ENCODE measurements at places on chromosomes 2 and 18. TPM values are rescaled to one million over a fixed set of nuclear protein-coding genes. Genes with fewer than 3 reads are reported as not detected.
A peak's percentile ranks its signal among the peaks of the same experiment; 100 is the strongest.

GRCh38 chr2:230205034-230205433 lies 14.8 kb downstream of the SP110 start:
- no peak for DNase-seq

- no peak for DNase-seq
These were observed 18.7 kb downstream of the TPO start for GRCh38 chr2:1431886-1432400.

- no peak for DNase-seq
These were observed 11.1 kb downstream of the CHRNA1 start for GRCh38 chr2:174753038-174753633.

GRCh38 chr2:74675090-74675489 lies 21.0 kb downstream of the SEMA4F start:
- DNase-seq: no peak

GRCh38 chr2:236541008-236541562 lies 28.5 kb upstream of the ACKR3 start:
- no peak for DNase-seq

GRCh38 chr2:40087434-40087833 lies 308.4 kb upstream of the THUMPD2 start:
- no peak for DNase-seq

- no peak for DNase-seq
These were observed 196.1 kb downstream of the MCFD2 start for GRCh38 chr2:46719487-46719886.

DNA sequence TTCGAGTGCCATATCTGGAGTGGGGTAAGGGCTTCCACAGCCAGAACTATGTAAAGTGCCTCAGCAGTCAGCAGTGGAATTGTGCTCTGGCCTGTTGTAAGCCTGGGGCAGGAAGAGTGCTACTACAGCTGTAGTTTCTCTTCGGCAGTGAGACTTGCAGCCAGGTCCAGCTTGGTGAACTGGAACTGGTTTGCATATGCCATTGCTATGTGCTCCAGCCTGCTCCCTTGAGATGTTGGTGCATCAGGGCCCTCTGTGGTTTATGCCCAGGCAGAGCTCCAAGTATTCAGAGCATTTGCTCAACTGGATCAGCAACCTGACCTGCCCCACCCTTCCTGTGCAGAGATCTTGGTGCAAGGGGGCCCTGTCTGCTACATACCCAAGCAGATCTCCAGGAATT lies 47.8 kb downstream of the ZNF804A start:
- DNase-seq: no peak

GRCh38 chr2:109210431-109211200 lies 81.6 kb downstream of the SH3RF3 start:
- no peak for DNase-seq

- no peak for DNase-seq
These were observed 55.1 kb downstream of the CDH19 start for GRCh38 chr18:66548747-66549146.

GRCh38 chr18:54503131-54503894 lies 87.7 kb upstream of the DYNAP start:
- no peak for DNase-seq

- DNase-seq: no peak
These were observed 295.6 kb downstream of the TNS1 start for GRCh38 chr2:217707131-217707611.

- DNase-seq: peak; percentile 66
These were observed 507 bp downstream of the PKP4 start for GRCh38 chr2:158457092-158457825.

GRCh38 chr2:86790676-86791572 lies at the start of gene CD8A:
CD8A (minus strand) TSS chr2:86790913; CDS start chr2:86790825, 88 bp downstream.
- peak; percentile 32 for DNase-seq

GRCh38 chr2:103287746-103288145 lies 525.9 kb downstream of the TMEM182 start:
- DNase-seq: no peak

- no peak for DNase-seq
These were observed 28.0 kb downstream of the PLA2R1 start for GRCh38 chr2:160034396-160034795.

GRCh38 chr18:3035635-3036034 lies 22.7 kb upstream of the LPIN2 start:
- no peak for DNase-seq

- DNase-seq: no peak
These were observed 310.8 kb downstream of the EIPR1 start for GRCh38 chr2:3066831-3067230.

DNA sequence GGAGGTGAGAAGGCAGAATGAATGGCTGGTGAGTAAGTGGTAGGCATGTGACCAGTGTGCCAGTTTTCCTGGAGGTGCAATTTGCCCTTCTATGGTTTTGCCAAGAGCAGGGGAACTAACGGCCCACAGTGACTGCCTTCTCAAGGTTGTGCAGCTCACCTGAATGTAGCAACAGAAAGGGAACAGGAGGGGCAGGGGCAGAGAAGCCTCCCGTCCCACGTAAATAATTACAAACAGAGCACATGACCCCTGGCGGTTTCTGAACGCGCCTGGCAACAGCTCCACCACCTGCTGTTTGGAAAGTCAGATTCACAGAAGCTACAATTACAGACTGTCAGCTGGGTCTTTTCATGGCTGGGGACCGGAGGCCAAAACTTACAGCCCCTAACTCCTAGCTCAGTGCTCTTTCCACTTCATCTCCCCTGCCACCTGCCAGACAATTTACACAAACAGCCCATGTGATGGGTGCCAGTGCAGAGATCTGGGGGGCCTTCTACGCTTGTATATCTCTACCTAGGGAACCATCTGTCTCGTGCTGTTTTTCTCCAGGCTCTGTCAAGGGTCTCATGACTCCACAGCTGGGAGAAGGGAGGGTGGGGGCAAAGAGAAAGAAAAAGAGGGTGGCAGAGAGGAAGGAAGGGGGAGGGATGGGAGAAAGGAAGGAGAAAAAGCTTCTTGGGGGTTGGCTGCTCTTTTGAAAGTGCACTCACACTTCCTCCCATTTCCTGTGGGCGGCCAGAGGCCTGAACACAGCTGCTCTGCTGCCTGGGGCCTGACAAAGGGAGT lies 69.6 kb downstream of the POLR1A start:
- peak; percentile 73 for DNase-seq

DNA sequence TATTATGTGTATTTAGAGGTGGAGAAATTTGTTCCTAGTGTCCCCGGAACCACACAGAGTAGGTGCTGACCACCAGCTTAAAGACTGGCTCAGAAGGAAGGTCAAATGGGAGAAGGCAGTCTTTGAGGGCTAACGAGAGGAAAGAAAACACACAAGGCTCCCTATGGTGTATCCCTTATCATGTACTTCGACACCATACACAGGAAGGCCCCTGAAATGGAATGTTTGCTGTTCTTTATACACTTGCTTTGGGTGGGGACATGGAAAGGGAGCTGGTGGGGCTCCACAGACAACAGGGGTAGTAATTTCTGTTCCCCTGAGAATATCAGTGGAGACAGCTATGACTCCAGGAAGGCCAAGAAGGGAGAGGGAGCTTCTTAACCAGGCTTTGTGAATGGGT lies 6.0 kb downstream of the EPAS1 start:
- no peak for DNase-seq

DNA sequence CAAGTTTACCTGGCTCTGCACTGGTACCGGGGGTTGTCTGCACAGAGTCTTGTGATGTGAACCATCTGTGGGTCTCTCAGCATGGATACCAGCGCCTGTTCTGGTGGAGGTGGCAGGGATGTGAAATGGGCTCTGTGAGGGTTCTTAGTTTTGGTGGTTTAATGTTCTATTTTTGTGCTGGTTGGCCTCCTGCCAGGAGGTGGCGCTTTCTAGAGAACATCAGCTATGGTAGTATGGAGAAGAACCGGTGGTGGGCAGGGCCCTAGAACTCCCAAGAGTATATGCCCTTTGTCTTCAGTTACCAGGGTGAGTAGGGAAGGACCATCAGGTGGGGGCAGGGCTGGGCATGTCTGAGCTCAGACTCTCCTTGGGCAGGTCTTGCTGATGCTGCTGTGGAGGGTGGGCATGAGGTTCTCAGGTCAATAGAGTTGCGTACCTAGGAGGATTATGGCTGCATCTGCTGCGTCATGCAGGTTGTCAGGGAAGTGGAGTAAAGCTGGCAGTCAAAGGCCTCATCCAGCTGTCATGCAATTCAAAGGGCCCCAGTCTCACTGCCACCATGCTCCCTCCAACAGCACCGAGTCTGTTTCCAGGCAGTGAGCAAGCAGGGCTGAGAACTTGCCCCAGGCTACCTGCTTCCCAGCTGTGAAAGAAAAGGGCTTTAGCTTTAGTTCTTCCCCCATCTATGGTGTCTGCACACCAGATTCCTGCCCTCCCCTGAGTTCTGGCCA lies 278.0 kb downstream of the METTL4 start:
- no peak for DNase-seq

- no peak for DNase-seq
These were observed 30.0 kb downstream of the ADCYAP1 start for GRCh38 chr18:934518-935133.

DNA sequence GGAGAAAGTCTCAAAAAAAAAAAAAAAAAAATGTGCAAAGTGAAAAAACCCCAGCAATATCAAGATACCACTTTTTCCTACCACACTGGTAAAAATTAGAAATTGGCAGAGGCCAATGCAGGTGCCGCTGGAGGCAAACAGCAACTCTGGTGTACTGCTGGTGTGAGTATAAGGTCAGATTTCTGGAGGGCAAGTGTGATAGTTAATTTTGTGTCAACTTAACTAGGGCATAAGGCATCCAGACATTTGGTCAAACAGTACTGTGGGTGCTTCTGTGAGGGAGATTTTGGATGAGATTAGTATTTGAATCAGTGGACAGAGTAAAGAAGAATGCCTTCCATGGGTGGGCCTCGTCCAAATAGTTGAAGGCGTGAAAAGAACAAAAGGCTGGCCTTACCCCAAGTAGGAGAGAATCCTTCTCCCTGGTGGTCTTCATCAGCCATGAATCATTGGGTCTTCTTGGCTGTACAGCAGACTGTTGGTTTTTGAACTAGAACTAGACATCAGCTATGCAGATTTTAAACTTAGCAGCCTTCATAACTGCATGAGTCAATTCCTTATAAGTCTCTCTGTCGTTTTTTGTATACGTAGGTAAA lies 52.8 kb upstream of the FHL2 start:
- no peak for DNase-seq

- DNase-seq: no peak
These were observed 76.1 kb upstream of the MYCN start for GRCh38 chr2:15864176-15864769.

DNA sequence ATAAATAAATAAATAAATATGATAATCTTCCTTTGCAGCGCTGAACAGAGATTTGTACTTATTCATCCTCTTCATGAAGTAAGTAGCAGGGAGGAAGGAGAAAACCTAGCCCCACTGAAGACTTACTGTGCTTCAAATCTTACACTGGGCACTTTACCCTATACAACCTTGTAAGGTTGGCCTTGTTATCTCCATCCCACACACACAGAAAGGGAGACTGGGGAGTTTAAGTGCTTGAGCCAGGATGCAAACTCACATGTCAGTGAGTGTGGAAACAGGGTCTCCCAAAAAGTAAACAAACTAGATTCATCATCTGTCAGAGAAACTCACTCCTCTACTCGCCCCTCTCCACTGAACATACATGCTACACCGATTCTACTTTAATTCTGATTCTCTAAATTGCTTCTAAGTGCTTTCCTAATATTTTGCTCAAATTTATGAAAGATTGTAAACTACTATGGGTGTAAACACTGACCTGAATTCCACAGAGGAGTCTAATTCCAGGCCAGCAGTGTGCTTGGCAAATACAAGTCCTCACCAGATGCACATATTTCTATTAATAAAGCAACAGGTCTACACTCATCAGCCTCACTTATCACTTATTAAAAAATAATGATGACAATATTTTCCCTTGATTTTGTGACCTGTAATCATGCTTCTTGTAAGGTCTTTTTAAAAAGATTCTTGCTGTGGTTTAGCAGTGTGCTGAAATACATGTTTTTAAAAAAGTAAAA lies 155.5 kb downstream of the TCF4 start:
- no peak for DNase-seq

DNA sequence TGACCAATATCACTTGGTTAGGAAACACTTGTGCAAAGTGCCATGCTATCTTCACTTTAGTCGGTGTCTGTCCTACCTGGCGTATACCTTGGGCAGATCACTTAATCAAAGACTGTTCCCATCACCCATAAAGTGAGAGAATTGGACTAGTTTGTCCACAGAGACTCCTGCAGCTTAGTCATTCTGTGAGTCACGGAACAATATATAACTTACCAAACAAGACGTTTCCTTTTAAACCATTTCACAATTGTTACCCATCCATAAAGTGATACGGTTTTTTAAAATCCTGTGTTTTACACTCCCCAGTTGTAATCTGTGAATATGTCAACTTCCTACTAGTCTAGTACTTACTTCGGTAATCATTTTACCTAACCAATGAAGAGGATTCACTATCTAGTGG lies 499.3 kb upstream of the SMIM21 start:
- no peak for DNase-seq

DNA sequence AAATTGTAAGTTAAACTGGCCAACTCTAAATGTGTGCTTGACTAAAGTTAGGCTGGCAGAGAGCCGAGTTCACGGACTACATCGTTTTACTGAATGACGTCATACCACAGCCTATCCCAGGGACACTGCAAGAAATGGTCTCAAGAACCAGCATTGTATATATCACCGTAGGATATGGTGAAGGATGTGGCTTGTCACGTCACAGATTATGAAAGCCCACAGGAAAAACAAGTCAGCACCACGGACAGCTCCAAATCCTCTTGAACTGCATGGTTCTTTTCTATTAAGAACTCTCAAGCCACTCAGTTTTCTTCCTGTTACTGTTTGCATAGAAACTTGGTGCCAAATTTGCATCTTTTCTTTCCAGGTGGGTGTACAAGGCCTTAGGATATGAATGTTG lies 85.1 kb upstream of the ACAA2 start:
- no peak for DNase-seq

CRYBA2 gene
- 5.0 TPM for total RNA-seq

TNFAIP6 gene
- total RNA-seq: 1.1 TPM

FAM237A gene
- total RNA-seq: not detected

KCNG2 gene
- not detected for total RNA-seq

MAPRE3 gene
- total RNA-seq: 35.6 TPM

ABCA12 gene
- not detected for total RNA-seq

FAHD2A gene
- 34.3 TPM for total RNA-seq

LOXL3 gene
- total RNA-seq: 4.4 TPM

IL36RN gene
- not detected for total RNA-seq

FSIP2 gene
- total RNA-seq: 8.3 TPM
